ENCODE measurements at places on chromosomes 7 and 10. TPM values are rescaled to one million over a fixed set of nuclear protein-coding genes. Genes with fewer than 3 reads are reported as not detected.

The MACC1 gene
- not detected for total RNA-seq

The RAB18 gene
- 92.1 TPM for total RNA-seq

The CDK1 gene
- 91.7 TPM for total RNA-seq

The TYW1B gene
- 2.6 TPM for total RNA-seq

The TLX1 gene
- not detected for total RNA-seq

The NSUN5 gene
- 43.3 TPM for total RNA-seq

The SORCS3 gene
- total RNA-seq: not detected

The LIMK1 gene
- total RNA-seq: 34.0 TPM

The SEMA3E gene
- total RNA-seq: 1.8 TPM

The FAM25G gene
- not detected for total RNA-seq
